ENCODE measurements at places on chromosomes 16 and 17. TPM values are rescaled to one million over a fixed set of nuclear protein-coding genes. Genes with fewer than 3 reads are reported as not detected.

GRCh38 chr16:31087481-31087880 is 1.3 kb downstream of the PRSS53 start:
- DNase-seq = no peak

GRCh38 chr16:3695610-3696369 is 21.5 kb downstream of the TRAP1 start:
- no peak for DNase-seq

DNA sequence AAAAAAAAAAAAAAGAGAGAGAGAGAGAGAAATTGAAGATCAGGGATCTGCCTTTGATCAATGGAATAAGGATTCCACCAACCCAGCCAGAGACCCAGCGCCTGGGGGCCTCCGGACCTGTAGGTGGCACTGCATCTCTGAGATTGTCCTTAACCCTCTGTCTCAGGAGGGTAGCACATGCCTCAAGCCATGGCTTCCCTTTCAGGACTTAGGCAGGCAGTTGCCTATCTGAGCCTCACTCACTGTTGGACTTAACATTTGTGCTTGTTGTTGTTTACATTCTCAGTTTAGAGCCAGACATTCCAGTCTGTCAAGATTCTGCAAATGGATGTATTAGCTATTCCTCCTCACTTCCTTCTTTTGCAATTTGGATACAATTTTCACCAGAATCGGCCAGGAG is 5.1 kb upstream of the SCNN1B start:
- DNase-seq = no peak

GRCh38 chr17:40251576-40251975 is 32.5 kb downstream of the WIPF2 start:
- DNase-seq = peak; percentile 87

Gene EVPLL
- not detected for total RNA-seq

Gene CNTNAP4
- not detected for total RNA-seq

DNA sequence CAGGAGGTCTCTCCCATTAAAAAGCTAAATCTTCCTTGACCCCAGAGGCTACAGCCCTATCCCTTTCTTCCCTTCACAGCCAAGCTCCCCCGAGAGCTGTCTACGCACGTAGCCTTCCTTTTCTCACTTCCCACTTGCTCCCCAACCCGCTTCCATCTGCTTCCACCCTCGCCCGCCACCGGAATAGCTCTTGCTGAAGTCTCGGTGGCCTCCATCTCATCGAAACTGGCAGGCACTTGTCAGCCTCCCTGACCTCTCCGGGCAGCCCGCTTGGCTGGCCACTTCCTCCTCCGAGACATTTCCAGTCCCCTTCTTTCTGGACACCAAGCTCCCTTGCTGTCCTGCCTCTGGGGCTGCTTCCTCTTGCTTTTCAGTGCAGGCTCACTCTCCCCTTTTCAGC is 10.7 kb upstream of the EPOP start:
- no peak for DNase-seq

DNA sequence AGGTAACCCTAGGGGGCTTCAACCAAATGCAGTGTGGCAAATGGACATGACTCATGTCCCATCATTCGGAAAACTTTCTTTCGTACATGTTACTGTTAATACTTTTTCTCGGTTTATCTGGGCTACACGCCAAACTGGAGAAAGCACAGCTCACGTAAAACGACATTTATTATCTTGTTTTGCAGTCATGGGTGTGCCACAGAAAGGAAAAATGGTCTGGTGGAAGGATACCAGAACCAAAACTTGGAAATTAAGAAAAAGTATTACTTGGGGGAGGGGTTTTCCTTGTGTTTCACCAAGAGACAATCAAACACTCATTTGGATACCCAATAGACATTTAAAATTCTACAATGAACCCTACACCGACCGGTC is 23.6 kb downstream of the ALOX15B start:
- no peak for DNase-seq

DNA sequence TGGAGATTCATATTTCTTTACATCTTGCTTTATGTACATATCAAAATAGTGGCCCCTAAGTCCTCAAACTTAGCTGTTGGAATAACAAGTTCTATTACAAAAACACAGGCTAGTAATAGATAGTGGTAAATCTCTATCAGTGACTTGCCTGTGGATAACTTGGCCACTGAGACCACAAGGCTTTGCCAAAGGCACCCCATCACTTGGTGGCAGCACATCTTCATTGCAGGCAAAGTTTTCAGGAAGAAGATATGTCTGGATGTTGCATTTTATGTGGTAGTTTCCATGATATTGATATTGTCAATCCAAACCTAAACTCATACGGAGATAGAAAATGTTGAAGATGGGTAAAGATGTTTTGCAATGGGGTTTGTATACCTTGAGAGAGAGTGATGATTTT is 58.5 kb downstream of the KNOP1 start:
- DNase-seq = no peak

- DNase-seq = no peak
These were observed 139.1 kb downstream of the CCT6B start for GRCh38 chr17:34822007-34822739.

DNA sequence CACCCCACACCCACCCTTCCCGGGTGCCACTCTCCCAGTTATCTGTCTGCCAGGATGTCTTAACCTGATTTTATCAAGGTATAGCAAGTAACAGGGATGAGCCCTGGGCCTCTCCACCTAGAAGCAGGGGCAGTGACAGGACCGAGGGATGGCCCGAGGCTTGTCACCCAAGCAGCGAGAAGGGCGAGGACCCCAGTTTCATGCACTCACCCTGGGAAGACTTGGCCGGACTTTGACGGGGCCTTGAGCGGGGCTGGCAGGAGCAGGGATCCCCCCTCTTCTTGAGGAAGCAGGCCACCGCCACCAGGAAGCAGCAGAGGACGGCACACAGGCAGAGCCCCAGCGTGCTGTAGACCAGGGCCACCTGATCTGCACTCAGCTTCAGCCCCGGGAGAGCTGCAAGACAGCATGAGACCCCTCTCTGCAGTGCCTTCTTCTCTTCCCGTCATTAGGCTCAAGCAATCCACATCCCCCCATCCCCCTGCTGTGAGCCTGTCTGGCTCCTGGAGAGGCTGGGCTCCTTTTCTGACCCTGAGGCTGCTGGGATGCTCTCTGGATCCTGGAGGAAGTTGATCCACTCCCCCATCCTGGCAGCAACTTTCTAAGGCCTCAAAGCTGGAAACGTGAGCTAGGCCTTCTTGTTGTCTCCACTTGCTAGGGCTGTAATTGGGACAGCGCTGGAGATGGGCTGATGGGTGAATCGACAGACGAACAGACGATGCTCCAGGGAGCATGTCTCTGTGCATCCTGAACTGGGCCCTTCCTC is 31.6 kb downstream of the TNFRSF13B start:
- no peak for DNase-seq

DNA sequence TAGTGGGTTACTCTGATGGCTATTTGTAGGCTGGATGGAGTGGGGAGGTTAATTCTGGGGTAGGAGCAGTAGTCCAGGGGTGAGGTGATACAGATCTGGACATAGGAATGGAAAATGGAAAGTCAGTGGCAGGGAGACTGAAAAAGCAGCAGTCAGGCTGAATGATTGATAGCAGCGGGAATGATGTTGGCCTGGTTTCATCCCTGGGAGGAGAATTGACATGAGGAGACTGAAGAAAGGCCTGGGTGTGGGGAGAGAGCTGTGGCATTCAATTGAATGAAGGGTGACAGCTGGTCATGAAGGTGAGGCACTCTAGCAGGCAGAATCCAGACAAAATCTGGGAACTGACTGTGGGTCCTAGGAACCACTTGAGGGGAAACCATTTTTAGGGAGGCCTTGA is 34.7 kb upstream of the CLEC18A start:
- DNase-seq = no peak

- DNase-seq = no peak
These were observed 45.9 kb downstream of the KANSL1 start for GRCh38 chr17:46147296-46147695.

DNA sequence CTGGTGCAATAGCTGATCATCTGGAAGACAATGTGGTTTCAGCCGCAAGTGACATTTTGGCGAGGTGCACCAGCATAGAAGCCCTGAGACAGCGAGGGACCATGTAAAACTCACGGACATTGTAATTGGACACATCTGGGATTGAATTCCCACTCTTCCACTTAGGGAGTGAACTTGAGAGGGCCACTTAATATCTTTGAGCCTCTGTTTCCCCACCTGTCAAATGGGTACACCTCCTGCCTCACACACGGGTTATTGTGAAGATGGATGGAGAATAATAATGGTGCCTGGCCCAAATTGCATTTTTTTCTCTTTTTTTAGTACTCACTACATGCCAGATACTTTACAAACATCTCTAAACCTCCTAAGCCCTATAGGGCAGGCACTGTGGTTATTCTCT is 45.5 kb upstream of the MEOX1 start:
- DNase-seq = no peak

DNA sequence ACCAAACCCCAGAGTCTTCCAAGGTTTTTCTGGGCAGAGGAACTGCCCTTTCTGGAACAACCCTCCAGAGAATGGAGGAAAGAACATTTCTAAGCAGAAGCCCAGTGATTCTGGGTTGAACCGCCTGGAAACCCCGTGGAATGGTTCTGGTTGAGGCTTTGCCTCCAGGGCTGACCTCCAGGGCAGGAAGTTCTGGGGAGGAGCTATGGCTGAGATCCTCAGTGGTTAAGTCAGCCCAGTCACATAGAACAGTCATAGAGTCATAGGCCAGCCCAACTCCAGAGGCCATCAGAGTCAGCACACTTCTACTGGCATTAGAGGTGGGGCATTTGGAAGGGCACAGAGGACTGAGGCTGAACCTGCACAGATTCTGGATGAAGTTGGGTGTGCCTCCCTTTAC is 65.9 kb downstream of the SPACA3 start:
- no peak for DNase-seq

DNA sequence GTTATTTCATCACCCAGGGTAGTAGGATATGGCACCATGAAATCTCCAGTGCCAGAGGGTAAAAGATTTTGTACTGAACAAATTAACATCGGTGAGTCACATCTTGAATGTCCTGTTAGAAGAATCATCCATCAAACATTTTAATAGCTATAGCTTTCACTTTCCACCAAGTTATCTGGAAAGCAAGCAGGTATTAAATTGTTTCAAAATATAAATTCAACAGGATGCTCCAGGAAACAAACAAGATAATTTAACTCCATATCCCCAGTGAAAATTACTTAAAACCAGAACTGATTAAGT is 2.4 kb downstream of the VEZF1 start:
- DNase-seq = peak; percentile 72

Measured in LHCN-M2 (cell line).